ENCODE measurements at places on chromosomes 4 and X. TPM values are rescaled to one million over a fixed set of nuclear protein-coding genes. Genes with fewer than 3 reads are reported as not detected.

The CXCL3 gene
- 0.75 TPM for total RNA-seq

The RELL1 gene
- 15.8 TPM for total RNA-seq

The FRMPD3 gene
- 0.05 TPM for total RNA-seq

The KIT gene
- 1.6 TPM for total RNA-seq

DNA sequence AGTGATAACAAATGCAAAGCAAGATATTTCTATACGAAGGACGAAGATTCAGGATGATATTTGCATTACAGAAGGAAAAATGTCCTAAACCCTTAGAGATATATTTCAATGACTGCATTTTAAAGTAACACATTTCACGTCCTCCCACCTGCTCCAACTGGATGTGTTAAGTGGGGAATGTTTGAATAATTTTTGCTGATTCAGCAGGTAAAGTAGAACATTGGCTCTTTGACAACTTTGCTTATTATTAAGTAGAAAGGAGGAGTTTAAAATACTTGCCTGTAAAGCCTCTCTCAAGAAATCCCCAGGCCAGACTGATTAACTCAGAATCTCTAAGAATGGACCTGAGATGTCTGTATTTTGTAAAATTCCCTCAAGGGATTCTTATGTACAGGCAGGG lies 1165.2 kb upstream of the PRKX start:
- DNase-seq = no peak

DNA sequence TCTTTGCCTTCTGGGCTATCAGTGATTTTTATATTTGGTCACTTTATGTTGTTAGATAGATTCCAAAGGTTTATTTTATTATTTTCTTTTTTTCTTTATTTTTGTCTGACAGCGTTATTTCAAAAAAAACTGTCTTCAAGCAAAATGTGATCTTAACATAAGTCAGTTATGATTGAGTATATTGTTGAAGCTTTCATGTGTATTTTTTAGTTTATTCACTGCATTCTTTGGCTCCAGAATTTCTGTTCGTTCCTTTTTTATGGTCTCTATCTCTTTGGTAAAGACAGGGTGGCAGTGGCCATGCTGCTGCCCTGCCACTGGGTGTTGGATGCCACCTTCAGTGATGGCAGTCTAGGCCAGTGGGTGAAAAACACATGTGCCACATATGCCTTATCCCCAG lies at the start of gene MAGEC3:
MAGEC3 (plus strand) TSS at position 301 of the 400 bp plus-strand sequence; CDS start at position 301, 0 bp downstream.
- DNase-seq = no peak

DNA sequence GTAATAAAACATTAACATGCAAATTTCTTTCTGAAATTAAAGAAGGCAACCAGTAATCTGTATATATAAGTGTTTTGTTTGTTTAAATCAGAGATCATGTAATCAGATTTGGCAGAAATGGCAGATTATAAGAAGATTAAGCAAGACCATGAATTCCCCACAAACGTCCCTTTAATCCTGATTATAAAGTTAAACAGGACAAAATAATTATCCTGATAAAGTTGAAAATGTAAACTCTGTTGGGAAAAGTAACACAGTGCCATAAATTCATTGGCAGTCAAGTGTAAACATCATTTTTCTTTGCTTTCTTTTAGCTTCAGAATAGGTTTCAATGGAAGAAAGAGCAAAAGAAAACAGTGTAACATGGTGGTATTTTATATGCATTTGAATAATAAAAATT lies 256.3 kb downstream of the KCNIP4 start:
- no peak for DNase-seq

- DNase-seq = peak; percentile 39
Measured at GRCh38 chr4:2264481-2265041, 2.7 kb upstream of the MXD4 start.

DNA sequence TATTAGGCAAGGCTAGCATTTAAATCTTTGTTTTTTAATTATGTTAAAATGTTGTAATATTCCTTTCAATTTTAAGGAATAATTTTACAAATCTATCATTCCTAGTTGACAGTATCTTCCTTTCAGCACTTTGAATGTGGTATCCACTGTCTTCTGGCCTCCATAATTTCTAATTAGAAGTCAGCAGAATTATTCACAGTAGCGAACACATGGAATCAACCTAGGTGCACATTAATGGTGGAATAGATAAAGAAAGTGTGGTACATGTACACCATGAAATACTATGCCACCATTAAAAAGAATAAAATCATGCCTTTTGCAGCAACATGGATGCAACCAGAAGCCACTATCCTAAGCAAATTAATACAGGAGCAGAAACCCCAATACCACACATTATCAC lies 1887.8 kb downstream of the PCDH7 start:
- DNase-seq = no peak

- no peak for DNase-seq
Measured at GRCh38 chr4:55637272-55637820, 1.2 kb upstream of the NMU start.

- DNase-seq = no peak
Measured at GRCh38 chrX:106931831-106932491, 11.8 kb downstream of the CLDN2 start.

DNA sequence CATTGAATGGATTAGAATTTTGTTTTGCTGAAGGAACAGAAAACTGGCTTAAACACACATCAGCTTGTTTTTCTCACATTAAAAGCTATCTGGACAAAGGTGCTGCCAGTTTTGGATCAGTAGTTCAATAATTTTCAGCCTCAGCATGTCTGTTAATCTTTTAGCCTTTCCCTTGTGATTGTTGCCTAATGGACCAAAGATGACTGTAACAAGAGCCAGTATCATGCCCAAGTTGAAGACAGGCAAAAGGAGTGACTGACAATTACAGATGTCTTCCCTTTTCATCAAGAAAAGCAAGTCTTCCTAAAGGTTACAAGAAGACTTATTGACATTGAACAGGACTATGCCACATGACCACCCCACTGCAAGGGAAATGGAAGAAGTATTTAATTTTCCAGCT lies 419.7 kb downstream of the MAPK10 start:
- no peak for DNase-seq
